ENCODE measurements at places on chromosomes 3 and 15.
A peak's percentile ranks its signal among the peaks of the same experiment; 100 is the strongest.

DNA sequence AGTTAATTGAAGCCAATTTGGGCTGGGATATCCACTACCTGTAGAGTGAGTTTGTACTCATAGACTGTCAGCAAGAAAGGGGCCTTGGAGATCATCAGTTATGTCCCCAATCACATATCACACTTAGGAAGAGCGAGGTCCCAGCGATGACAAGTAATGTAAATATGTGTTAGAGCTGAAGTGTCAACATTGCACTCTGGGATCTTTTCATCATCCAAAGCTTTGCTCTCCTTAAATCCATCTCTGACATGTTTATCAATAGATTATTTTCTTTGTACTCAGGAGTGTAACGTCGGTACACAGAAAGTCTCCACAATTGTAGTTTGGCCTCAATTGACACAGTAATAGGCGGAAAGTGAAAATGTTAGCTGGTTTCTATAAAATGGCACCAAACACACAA, 113.7 kb upstream of the TPRG1 start:
- DNase-seq = no peak

GRCh38 chr3:15536856-15537255, 15.3 kb upstream of the COLQ start:
- DNase-seq = no peak

GRCh38 chr3:144516026-144516425, 544.4 kb downstream of the DIPK2A start:
- no peak for DNase-seq

DNA sequence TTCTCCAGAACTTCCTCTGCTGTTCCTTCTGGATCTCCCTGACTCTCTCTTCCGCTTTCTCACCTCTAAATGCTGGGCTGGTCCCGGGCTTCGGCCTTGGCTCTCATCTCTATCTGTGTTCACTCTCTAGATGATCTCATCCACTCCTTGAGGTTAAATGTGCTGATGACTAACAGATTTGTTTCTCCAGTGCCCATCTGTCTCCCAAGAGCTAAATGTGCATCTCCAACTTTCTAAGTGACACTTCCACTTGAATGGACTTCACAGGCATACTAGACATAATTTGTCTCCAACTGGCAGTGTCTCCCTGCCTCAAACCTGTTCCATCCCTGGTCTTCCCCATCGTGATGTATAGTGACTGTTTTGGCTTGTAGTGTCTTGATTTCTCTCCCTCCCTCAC, 95.3 kb downstream of the ITPR1 start:
- no peak for DNase-seq

GRCh38 chr3:194310060-194310835, 40.9 kb downstream of the CPN2 start:
- DNase-seq = no peak

GRCh38 chr3:148882288-148882687, 17.2 kb downstream of the CPA3 start:
- no peak for DNase-seq

GRCh38 chr3:118980832-118981231, 53.8 kb downstream of the IGSF11 start:
- DNase-seq = no peak

DNA sequence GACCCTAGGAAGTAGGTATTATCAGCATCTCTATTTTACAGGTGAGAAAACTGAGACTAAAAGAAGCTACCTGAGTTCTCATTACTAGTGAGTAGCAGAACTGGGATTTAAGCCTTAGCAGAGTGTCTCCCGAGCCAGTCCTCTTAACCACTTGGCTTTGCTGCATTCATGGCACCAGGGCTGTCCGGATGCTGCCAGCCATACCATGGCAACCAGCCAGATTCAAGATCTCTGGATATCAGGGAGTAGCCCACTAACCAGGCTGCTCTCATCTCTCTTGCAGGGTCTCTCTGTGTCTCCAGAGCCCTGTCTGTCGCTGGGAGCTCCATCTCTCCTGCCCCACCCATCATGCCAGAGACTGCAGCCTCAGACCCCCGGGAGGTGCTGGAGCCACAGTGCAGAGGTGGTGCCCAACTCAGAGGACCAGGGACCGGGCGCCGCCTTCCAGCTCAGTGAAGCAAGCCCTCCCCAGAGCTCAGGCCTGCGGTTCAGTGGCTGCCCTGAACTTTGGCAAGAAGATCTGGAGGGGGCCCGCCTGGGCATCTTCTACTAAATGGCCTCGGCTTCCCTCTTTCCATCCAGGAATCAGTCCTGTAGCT, 1.7 kb downstream of the MESP2 start:
- peak; percentile 51 for DNase-seq

- no peak for DNase-seq
Measured at GRCh38 chr3:106276755-106277612, 408.2 kb upstream of the CBLB start.

DNA sequence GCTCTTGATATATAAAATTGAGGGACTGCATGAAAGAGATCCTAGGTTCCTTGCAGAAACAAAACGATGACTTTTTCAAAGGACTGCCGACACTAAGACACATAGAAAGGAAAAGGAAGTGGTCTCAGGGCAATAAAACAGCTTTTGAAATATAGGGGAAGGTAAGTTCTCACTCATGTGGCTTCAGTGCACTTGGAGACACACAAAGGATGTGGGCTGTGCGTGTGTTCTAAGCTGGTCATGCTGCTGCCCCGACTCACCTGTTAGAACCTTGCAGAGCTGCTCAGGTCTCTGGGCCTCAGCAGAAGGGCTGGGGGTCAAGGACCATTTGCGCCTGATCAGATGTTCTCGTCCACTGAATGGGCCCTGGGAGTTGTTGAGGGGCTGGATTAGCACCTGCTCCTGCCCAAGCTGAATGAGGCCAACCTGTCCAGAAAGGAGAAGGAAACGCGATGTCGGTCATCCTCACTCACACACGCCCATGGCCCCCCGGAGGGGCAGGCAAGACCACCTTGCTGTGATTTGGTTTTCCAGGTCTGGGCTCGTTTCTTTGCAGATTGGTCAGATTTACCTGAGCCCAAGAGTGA, 11.1 kb downstream of the ADAMTS17 start:
- no peak for DNase-seq

DNA sequence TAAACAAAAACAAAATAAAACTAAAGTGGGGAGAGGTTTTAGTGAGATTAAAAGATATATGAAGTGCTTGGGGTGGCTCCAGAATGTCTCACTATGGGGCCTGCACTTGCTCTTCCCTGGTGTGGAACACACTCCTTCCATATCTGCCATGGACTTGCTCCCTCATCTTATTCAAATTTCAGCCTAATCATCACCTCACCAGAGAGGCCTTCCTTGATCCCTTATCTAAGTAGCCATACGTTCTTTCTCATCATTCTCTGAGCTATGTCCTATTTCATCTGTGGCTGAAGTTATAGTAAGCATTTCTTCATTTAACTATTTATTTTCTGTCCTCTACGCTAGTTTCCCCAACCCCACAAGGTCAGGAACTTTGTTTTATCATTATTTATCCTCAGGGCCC, 511.7 kb downstream of the NTRK3 start:
- DNase-seq = no peak

GRCh38 chr3:156782921-156783320, 43.2 kb upstream of the LEKR1 start:
- no peak for DNase-seq

DNA sequence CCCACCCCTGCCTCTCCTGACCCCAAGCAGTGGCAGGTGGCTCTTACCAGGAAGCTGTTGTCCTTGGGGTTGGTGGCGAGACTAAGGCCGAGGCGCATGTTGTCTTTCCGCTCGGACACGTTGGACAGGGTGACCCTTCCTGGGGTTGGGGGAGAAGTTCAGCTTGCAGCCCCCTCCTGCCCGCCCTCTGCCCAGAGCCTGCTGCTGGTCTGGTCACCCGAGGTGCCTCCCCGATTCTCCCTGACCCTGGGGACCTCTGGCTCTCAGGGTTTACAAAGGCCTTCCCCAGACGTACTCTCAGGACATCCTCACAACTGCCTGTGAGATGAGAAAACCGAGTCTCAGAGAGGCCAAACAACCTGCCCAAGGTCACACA, 67.3 kb downstream of the ITGA11 start:
- DNase-seq = no peak

- DNase-seq = no peak
Measured at GRCh38 chr3:112777811-112778210, 68.9 kb downstream of the CD200R1L start.

DNA sequence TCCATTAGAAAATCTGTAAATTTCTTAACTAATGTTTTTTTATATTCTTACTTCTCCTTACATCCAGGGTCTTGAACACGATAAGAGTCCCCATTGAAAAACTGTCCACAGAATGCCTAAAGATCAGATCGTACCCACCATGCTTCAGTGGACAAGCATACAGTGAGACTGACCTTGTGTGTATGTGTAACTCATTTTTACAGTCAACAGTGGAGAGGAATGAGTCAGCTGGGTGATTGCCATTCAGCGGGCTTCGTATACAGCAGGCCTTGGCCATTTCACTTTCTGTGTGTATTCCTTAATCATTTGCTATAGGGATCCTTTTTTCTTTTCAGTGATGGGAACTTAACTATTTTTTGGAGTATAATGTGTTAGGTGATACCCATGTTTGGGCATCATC, 10.6 kb downstream of the PARP14 start:
- DNase-seq = no peak

GRCh38 chr3:20396335-20396734, 210.3 kb upstream of the SGO1 start:
- DNase-seq = no peak

GRCh38 chr15:67109141-67110034, 44.0 kb downstream of the SMAD3 start:
- DNase-seq = peak; percentile 87

DNA sequence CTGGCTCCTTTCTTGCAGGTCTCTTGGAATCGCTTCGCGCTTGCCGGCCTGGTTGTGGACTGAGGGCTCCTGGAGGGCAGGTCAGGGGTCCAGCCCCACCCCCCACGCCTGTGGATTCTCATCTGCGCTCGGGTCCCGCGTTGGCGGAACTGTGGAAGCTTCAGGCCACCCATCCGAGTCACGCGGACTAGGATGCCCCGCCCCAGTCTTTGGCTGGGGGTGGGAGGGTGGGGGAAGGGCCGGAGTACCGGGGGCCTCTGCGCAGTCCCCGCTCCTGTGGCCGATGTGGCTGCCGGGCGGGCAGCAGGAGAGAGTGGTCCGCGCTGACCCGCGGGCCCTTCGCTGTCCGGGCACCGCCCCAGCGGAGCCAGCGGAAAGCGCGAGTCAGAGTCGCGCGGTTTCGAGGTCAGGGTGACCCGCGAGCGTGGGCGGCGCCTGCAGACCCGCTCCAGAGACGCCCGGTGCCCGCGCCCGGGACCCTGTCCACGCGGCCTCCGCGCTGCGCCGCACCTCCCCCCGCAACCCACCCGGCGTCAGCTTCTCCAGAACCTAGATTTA, 114.2 kb downstream of the KLF13 start:
- DNase-seq = peak; percentile 91

DNA sequence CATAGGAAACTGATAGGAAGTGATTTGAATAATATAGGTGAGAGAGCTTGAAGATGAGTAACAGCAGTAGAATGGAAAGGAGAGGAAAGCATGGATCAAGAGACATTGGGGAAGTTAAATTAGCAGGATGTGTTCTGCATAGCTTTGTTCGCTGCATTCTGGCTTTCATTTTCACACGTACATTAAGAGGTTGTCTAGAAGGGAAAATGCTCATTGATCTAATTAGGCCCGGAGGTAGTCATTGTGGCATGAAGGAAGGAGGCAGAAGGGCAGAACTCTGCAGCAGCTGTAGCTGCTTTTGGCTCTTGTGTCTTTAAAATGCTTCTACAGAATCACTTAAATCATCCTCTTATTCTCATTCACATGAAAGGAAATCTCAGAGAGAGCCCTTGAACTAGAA, 40.3 kb downstream of the KCNAB1 start:
- no peak for DNase-seq

DNA sequence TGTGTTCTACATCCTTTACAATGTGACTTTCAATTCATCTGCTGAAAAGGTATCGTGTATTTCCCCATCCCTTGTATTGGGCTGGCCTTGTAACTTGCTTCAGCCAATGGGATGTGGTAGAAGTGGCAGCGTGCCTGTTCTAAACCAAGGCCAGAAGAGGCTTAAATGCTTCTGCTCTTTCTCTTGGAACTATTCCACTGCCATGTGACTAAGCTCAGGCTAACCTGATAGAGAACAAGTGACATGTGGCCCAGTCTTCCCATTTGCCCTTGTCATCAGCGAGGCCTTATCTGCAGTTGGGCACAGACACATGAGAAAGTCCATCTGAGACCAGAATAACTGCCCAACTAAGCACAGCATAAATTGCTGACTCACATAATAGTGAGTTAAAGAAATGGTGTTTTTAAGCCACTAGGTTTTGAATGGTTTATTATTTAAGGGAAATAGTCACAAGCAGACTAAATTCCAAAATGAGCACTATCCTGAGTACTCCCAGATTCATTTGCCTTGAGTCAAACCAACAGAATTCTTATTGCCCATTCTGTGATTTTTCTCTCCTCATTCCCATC, 230.2 kb downstream of the CPNE4 start:
- peak; percentile 62 for DNase-seq

DNA sequence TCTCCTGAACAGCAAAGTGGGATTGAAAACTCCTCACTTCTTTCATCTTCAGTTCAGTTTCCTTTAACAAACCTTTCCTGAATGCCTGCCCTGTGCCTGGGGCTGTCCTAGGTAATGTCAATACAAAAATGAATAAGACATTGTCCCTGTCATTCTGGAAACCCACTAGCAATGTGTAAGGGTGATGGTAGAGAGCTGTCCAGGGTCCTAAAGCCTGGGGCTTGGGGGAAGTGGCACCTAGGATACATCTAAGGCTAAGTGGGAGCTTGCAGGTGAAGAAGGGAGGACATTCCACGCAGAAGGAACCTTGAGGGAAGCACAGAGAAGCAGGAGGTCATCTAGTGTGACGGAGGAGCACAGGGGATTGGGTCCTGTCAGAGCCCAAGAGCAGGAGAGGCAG, 212.7 kb upstream of the PPP2R3A start:
- DNase-seq = no peak

DNA sequence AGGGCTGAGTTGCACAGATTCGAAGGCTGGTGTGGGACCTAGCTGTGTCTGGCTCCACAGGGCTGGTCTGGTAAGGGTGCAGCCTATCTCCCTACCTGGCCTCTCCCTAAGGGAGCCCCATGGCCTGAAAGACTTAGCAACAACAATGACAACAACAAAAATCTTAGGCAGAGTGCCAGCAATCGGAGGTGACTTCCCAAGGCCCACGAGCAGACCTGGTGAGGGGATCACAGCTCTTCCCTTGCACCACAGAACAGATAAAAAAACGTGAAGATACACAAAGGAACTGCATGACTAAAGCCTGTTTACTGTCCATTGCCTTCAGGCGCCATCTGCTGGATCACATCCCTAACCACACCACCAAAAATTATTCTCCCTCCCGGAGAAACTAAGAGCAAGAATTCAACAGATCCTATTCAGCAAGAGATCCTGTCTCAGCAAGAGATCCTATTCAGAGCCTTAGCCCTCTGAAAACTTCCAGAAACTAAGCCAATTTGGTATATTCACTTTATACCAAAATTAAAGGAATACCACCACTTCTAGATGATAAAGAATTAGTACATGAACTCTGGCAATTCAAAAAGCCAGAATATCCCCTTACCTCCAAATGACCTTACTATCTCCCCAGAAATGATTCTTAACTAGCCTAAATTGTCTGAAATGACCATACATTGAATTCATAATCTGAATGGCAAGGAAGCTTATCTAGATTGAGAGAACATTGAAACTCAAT, 24.1 kb upstream of the OR5K4 start:
- DNase-seq = peak; percentile 52

GRCh38 chr3:60177726-60178125, 1073.5 kb downstream of the FHIT start:
- no peak for DNase-seq

- no peak for DNase-seq
Measured at GRCh38 chr15:69170597-69170996, 10.2 kb downstream of the GLCE start.

All from right cardiac atrium (tissue), 5 donors.